ENCODE measurements at places on chromosomes 4 and X. TPM values are rescaled to one million over a fixed set of nuclear protein-coding genes. Genes with fewer than 3 reads are reported as not detected.

- peaks cover 45% of the 10 kb centered on the region for H3K4me1 ChIP-seq
- peak overlapping the region; percentile 49 for H3K27ac ChIP-seq
- peak overlapping the region; percentile 34 for H3K4me3 ChIP-seq
- H3K27me3 ChIP-seq, result no peaks in the 10 kb centered on the region
Measured at GRCh38 chr4:85514783-85515182, 39.8 kb downstream of the ARHGAP24 start.

GRCh38 chr4:91127192-91127591 is 1000.0 kb downstream of the CCSER1 start:
- no peaks in the 10 kb centered on the region for H3K27me3 ChIP-seq
- H3K4me1 ChIP-seq, result no peaks in the 10 kb centered on the region
- H3K27ac ChIP-seq, result no peak overlapping the region
- H3K36me3 ChIP-seq, result no peaks in the 10 kb centered on the region
- DNase-seq, result no peak

GRCh38 chr4:17630228-17630627 is 15.8 kb downstream of the MED28 start:
- no peaks in the 10 kb centered on the region for H3K4me1 ChIP-seq
- no peak for DNase-seq
- H3K4me3 ChIP-seq, result no peak overlapping the region
- H3K27me3 ChIP-seq, result no peaks in the 10 kb centered on the region

GRCh38 chrX:106905064-106905708 is 2.0 kb upstream of the RIPPLY1 start:
- no peaks in the 10 kb centered on the region for H3K4me1 ChIP-seq
- H3K4me3 ChIP-seq, result no peak overlapping the region
- H3K36me3 ChIP-seq, result no peaks in the 10 kb centered on the region
- DNase-seq, result no peak
- no peak overlapping the region for H3K27ac ChIP-seq

DNA sequence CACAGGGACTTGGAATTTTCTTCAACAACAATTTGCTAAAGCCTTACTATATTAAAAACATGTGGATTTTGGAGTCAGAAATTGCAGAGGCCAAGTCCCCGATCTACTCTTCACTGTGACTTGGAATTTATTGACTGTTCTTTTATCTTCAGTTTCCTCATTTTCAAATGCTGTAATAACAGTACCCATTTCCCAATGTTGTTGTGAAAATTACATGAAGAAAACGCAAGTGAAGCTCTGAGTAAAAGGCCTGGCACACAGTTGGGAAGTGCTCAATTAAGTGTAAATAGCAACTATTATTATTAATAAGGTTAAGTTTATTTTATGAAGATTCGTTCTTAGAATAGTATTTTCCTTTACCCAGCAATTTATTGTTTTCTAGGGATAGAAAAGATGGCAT is 15.7 kb downstream of the STBD1 start:
- H3K36me3 ChIP-seq, result no peaks in the 10 kb centered on the region
- H3K4me1 ChIP-seq, result no peaks in the 10 kb centered on the region
- no peak for DNase-seq
- no peaks in the 10 kb centered on the region for H3K27me3 ChIP-seq
- no peak overlapping the region for H3K27ac ChIP-seq

DNA sequence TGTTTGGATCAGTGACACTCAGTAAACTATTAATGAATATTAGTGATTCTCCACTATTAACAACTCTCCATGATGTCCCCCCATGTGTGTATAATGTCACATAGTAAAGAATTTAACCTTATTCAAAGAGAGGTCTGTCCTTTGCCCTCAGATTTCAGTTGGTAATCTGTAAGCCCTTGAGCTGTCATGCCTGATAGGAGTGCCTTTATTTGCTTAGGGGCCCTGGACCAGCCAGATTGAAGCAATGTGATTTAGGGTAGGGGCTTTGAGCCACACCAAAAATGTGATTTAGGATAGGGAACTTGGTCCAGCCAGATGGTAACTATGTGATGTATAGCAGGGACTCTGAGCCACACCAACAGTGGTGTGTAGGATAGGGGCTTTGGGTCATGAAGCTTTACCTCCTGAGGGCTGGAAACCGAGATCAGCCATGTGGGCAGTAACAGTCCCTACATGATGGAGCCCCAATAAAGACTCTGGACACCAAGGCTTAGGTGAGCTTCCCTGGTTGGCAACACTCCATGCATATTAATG is 44.3 kb upstream of the PAGE4 start:
- no peaks in the 10 kb centered on the region for H3K27me3 ChIP-seq
- H3K4me1 ChIP-seq, result no peaks in the 10 kb centered on the region
- H3K27ac ChIP-seq, result no peak overlapping the region
- no peaks in the 10 kb centered on the region for H3K36me3 ChIP-seq
- no peak for DNase-seq
- no peak overlapping the region for H3K4me3 ChIP-seq

DNA sequence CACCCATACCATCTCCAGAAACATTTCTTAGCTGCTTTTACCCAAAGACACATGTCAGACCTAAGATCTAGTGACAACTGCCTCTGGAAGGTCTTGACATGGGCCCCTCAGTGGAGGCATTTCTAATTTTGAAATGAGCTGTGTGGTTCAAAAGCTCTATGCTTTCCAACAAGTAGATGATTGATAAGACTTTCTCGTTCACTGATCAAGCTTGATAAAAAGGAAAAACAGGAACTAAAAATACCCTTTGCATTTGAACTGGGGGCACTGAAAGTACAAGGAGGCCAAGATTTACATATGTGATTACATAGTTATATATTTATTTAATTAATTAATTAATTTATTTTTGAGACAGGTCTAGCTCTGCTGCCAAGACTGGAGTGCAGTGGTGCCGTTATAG is 61.3 kb upstream of the SCOC start:
- peaks cover 29% of the 10 kb centered on the region for H3K4me1 ChIP-seq
- no peaks in the 10 kb centered on the region for H3K27me3 ChIP-seq
- H3K27ac ChIP-seq, result no peak overlapping the region
- no peak overlapping the region for H3K4me3 ChIP-seq
- no peak for DNase-seq
- no peaks in the 10 kb centered on the region for H3K36me3 ChIP-seq

The EXOC1L gene
- not detected for polyA plus RNA-seq

DNA sequence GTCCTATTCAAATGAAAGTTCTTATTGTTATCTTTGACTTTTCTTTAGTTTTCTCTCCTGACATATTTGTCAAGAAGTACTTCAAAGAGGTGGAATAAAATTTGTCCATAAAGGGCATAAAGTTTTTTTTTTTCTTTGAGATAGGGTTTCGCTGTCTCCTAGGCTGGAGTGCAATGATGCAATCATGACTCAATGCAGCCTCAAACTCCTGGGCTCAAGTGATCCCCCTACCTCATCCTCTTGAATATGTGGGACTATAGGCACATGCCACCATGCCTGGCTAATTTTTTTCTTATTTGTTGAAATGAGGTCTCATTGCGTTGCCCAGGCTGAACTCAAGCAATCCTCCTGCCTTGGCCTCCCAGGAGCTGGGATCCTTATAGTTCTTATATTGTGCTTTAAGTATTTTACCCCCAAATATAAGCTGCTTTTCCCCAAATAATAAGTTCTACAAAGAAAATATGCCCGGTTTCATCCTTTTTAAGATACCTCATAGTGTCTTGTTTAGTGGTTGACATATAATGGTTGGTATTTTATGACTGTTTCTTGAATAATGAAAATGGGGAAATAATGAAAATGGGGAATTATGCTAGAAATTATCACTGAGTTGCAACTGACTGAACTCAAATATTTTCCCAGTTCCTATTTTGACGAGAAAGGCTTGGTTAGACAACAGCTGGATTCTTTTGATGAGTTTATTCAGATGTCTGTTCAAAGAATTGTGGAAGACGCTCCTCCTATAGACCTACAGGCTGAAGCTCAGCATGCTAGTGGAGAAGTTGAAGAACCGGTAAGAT is 11.6 kb downstream of the POLR2B start:
- no peak overlapping the region for H3K4me3 ChIP-seq
- H3K27me3 ChIP-seq, result no peaks in the 10 kb centered on the region
- H3K4me1 ChIP-seq, result peaks cover 15% of the 10 kb centered on the region
- H3K27ac ChIP-seq, result no peak overlapping the region

DNA sequence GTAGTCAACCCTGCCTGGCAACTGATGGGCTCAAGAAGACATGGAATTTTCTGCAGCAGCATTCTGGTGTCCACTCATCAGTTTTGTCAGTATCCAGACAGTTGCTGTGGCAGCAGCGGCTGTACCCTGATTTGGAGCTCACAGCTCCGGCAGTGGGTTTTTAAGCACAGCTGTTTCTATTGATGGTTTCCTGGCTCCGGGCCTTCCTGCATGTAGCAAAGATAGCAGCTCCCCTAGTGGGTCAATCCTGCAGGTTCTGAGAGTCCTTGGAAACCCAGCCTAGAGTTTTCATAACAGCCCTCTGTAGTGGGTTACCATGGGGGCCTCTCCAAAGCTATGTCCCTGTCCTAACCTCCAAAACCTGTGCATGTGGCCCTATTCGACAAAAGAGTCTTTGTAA is 84.0 kb upstream of the ATP6AP2 start:
- H3K27ac ChIP-seq, result no peak overlapping the region
- no peaks in the 10 kb centered on the region for H3K36me3 ChIP-seq
- DNase-seq, result peak; percentile 8
- no peak overlapping the region for H3K4me3 ChIP-seq

GRCh38 chrX:111504941-111505340 is 6.5 kb upstream of the SERTM2 start:
- no peaks in the 10 kb centered on the region for H3K4me1 ChIP-seq
- DNase-seq, result no peak
- H3K4me3 ChIP-seq, result no peak overlapping the region
- H3K27me3 ChIP-seq, result no peaks in the 10 kb centered on the region
- H3K36me3 ChIP-seq, result no peaks in the 10 kb centered on the region

GRCh38 chrX:131951166-131951565 is 71.9 kb upstream of the STK26 start:
- no peaks in the 10 kb centered on the region for H3K36me3 ChIP-seq
- H3K27me3 ChIP-seq, result no peaks in the 10 kb centered on the region
- H3K27ac ChIP-seq, result no peak overlapping the region
- H3K4me3 ChIP-seq, result no peak overlapping the region
- H3K4me1 ChIP-seq, result no peaks in the 10 kb centered on the region

GRCh38 chr4:123110147-123110546 is 187.8 kb upstream of the NUDT6 start:
- H3K4me3 ChIP-seq, result no peak overlapping the region
- no peaks in the 10 kb centered on the region for H3K4me1 ChIP-seq
- DNase-seq, result no peak
- H3K36me3 ChIP-seq, result no peaks in the 10 kb centered on the region
- H3K27me3 ChIP-seq, result no peaks in the 10 kb centered on the region
- H3K27ac ChIP-seq, result peak overlapping the region; percentile 6

The ZNF827 gene
- 3.8 TPM for polyA plus RNA-seq

DNA sequence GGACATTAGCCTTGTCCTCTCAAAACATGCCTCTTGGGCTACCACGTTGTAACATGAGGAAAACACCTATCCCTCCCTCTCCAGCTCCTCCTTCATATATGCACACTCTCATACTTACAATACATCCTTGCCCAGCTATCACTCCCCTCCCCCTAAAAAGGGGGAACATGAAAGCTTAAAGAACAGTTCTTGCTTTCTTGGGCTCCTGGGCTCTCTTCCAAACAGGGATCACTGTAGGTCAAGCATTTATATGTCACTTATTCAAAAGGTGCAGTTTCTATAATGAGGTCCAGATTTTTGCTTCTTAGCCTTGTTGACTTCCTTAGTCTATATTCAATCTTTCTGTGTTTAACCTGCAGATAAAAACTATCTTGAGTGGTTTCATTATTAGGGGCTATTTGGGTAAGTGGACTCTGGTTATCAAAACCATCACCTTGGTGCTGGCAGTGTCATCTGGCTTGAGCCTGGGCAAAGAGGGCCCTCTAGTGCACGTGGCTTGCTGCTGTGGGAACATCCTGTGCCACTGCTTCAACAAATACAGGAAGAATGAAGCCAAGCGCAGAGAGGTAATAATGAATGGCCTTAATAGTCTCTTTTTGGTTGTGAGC is 119.4 kb downstream of the AKAP4 start:
- no peak overlapping the region for H3K27ac ChIP-seq
- H3K27me3 ChIP-seq, result no peaks in the 10 kb centered on the region
- no peaks in the 10 kb centered on the region for H3K4me1 ChIP-seq

The ABLIM2 gene
- polyA plus RNA-seq, result 7.2 TPM

- H3K36me3 ChIP-seq, result no peaks in the 10 kb centered on the region
- H3K4me3 ChIP-seq, result no peak overlapping the region
- no peak for DNase-seq
- no peak overlapping the region for H3K27ac ChIP-seq
Measured at GRCh38 chr4:47415719-47416118, 47.8 kb downstream of the COMMD8 start.

DNA sequence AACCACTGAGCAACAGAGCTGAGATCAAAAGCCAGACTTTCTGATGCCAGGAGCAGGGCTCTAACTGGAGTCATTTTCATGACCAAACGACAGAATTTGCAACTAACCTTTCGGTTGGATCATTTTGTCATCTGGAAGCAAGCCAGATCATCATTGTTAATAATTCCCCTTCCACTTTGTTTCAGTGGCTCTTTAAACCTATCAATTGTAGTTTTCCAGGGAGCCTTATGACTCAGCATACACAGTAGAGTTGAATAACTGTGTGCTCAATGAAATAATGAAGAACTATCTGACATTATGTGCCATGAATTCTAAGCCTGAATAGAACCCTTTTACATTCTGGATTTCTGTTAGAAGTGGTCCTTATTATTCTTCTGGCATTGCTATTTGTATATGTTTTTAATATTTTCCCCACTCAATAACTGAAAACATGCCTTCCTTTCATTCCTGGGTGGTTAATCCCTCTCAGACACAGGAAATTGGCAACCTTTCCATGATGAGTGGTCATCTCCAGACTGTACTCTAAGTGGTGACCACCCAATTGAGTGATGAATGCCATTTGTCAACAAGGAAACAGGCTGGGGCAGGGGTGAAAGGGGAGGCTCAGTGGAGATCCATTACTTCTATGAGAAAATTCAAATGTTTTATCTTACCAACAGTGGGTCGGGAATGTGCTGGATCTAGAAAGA is 431.8 kb downstream of the BCOR start:
- H3K4me1 ChIP-seq, result no peaks in the 10 kb centered on the region
- H3K27ac ChIP-seq, result no peak overlapping the region

- DNase-seq, result no peak
- H3K36me3 ChIP-seq, result no peaks in the 10 kb centered on the region
- no peaks in the 10 kb centered on the region for H3K4me1 ChIP-seq
- H3K4me3 ChIP-seq, result no peak overlapping the region
- H3K27me3 ChIP-seq, result peaks cover 43% of the 10 kb centered on the region
Measured at GRCh38 chrX:71870208-71871098, 40.2 kb upstream of the NHSL2 start.

Measured in heart right ventricle (tissue), 16 donors.